ENCODE measurements at places on chromosomes 2 and 18. TPM values are rescaled to one million over a fixed set of nuclear protein-coding genes. Genes with fewer than 3 reads are reported as not detected.

The ENOSF1 gene
- 3.5 TPM for total RNA-seq

The SH3RF3 gene
- 1.9 TPM for total RNA-seq

The GALR1 gene
- total RNA-seq, result not detected

The PSD4 gene
- total RNA-seq, result 14.7 TPM

The SLC5A7 gene
- not detected for total RNA-seq

The DYNAP gene
- total RNA-seq, result not detected

The POTEI gene
- total RNA-seq, result not detected

The AMER3 gene
- not detected for total RNA-seq

The IMPACT gene
- total RNA-seq, result 16.5 TPM

The TLX2 gene
- total RNA-seq, result 0.34 TPM

The TMEM247 gene
- not detected for total RNA-seq

The PAX3 gene
- 14.6 TPM for total RNA-seq

The BZW1 gene
- total RNA-seq, result 553 TPM

The CNGA3 gene
- not detected for total RNA-seq

The IL18R1 gene
- not detected for total RNA-seq

The BCL2 gene
- not detected for total RNA-seq

The NCKAP1 gene
- total RNA-seq, result 124 TPM

The C2orf78 gene
- total RNA-seq, result not detected

The CD207 gene
- not detected for total RNA-seq

The SLC1A4 gene
- 11.8 TPM for total RNA-seq

The FAM110C gene
- not detected for total RNA-seq

The HOXD12 gene
- 0.12 TPM for total RNA-seq

The C2orf80 gene
- total RNA-seq, result not detected

The LCT gene
- total RNA-seq, result not detected

The KCNK3 gene
- total RNA-seq, result 2.8 TPM

The TUBB8B gene
- not detected for total RNA-seq

The ANKRD39 gene
- 7.2 TPM for total RNA-seq

The ATG9A gene
- 73.3 TPM for total RNA-seq

The MERTK gene
- total RNA-seq, result not detected
